ENCODE measurements at places on chromosomes 4 and X.

DNA sequence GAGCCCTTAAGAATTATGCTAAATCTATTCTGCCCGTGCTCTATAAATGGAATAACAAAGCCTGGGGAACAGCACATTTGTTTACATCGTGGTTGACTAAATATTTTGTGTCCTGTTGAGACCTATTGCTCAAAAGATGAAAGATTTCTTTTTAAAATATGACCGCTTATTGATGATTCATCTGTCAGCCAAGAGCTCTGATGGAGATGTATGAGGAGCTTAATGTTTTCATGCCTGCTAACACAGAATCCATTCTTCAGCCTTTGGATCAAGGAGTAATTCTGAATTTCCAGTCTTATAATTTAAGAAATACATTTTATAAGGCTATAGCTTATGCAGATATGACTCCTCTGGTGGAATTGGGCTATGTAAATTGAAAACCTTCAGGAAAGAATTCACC, 271.3 kb upstream of the FAT4 start:
- no peak for DNase-seq

- no peak for DNase-seq
Measured at GRCh38 chrX:110669572-110669971, 126.0 kb downstream of the CHRDL1 start.

- DNase-seq = no peak
Measured at GRCh38 chrX:24260842-24261550, 52.9 kb downstream of the SUPT20HL2 start.

- DNase-seq = no peak
Measured at GRCh38 chr4:30901461-30902451, 181.6 kb downstream of the PCDH7 start.

DNA sequence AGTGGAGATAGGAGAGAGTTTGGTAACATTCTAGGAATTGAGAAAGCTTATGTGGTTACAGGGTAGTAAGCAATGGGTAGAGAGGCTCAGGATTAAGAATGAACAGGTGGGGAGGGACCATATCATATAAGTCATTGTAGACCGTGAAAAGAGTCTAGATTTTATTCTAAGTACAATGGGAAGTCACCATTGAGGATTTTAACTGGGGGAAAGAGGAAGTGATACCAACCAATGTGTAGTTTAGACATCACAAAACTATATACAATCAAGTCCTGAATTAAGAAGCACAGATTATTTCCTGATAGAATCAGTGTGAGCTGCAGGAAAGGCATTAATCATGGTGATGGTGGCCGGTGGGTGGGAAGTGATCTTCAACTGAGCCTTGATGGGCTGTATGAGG, 178.3 kb upstream of the ZIC3 start:
- DNase-seq = no peak

- DNase-seq = no peak
Measured at GRCh38 chr4:171025776-171026175, 787.4 kb upstream of the GALNTL6 start.

- DNase-seq = no peak
Measured at GRCh38 chrX:27251369-27251768, 211.8 kb downstream of the PPP4R3C start.

DNA sequence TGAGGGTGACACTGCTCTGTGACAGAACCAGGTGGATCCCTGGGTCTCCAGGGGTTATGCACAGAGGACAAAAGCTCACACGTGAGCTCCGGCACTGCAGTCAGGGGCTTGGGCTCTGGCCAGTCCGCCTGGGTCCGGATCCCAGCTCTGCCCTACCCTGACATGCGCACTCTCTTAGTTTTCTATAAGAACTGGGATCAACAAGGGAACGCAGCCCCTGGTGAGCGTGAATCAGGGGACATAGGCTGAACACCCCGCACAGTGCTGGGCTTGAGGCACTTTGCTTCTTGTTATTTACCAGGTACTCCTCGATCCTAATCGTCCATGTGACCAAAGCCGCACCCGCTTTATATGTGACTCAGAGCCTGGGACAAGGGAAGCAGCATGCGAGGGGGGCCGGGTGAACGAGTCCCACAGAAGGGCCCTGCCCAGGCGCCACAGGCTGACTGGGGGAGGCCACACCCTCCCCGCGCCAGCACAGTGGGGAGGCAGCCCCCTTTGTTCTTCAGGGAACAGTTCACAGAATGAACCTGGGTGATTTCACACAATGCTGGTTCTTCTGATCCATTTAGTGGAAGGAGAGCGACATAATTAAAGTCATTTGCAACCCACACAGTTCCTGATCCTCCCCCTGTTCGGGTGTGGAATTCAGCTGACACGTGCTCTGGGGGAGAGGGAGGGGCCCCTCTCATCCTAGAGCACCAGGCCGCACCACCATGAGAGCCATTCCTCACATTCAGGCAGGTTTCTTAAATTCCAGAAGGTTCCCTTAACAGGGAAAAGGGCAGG, 55.5 kb downstream of the WFS1 start:
- DNase-seq = peak; percentile 7

GRCh38 chr4:47686294-47686872, 151.5 kb downstream of the CORIN start:
- DNase-seq = no peak

DNA sequence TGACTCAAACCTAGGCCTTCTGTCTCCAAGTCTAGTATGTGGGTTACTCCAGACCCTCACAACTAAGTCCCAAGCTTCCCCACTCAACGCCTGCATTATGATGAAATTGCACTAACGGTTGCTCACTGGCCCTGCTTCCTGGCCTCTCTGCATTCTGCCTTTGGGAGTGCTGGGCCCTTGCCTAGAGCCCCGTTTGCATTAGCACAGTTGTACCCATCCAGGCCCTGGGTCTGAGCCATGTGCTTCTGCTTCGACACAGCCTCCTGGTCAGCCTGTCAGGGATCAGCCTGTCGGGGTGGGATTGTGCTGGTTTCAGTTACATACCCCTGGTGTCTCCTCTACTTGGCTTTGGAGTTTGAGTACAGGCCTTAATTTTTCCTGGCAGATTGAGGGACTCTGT, 58.4 kb downstream of the DCUN1D4 start:
- DNase-seq = no peak

DNA sequence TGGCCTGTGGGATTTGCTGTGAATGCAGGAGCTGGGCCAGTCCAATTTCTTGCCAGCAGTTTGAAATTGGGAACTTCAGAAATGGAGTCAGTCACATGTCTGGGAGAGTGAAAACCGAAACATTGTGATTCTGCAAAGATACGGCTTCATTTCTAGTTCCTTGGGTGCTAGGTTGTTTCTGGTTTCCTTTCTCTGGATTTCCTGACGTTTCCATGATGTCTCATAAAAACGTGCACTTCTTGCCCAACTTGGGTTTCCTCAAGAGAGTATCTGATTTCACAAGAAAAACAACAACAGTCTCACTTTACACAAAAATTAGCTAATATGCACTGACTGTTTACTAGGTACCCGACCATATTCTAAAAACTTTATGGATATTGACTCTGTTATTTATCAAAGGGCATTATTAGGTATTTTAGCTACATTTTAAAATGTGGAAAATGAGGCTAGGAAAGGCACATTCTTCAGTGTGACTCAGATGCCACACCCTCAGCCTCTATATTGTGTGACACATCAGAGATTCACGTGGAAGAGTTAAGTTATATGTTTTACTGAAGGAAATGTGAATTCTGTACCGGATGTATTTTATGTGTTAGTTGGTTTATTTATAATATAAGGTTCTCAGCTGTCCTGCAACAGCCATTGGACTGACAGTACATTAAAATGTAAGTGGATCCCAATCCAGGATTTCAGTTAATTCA, 225.0 kb upstream of the PUDP start:
- DNase-seq = no peak

GRCh38 chr4:180057299-180057721, 2185.9 kb upstream of the TENM3 start:
- no peak for DNase-seq

DNA sequence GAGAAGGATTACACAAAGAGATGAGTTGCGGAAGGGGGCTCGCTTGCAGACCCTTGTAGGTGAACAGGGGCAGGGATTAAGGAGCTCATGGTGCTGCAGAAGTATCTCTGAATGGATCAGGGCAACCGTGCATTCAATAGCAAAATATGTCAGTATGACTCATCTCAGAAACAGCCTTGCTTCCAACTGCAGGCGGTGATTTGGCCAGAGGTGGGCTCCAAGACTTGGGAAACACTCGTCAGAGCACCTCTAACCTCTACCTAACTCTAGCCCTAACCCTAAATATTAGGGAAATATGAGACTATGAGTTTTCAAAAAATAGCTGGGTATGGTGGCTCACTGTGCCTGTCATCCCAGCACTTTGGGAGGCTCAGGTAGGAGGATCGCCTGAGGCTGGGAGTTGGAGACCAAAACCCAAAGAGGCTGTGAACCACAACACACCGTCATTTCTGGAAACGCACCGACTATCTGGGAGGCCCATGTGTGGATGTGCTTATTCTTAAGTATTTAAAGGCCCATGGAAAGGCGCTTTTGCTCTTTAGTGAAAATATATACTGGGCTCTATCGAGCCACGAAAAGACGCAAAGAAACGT, 102.6 kb downstream of the DHRSX start:
- no peak for DNase-seq

- no peak for DNase-seq
Measured at GRCh38 chrX:103107836-103108235, 14.9 kb upstream of the NXF3 start.

DNA sequence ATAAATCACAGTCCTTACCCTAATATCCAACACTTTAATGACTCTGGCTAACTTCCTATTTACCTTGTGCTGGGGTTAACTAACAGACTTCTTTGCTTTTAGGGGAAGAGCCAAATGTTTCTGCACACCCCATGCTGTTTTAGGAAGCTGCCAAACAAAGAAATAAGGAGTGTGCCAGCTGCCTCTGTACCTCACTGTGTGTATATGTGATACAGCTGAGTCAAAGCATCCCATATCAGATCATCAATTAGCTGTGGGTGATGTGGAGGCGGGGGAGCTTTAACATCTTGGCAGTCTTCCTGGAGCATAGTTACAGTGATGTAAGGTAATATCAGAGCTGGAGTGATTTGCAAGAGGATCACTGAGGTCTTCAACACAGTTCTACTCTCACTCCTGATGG, 95.4 kb downstream of the COL25A1 start:
- no peak for DNase-seq

GRCh38 chr4:10521424-10521823, 64.2 kb upstream of the ZNF518B start:
- DNase-seq = no peak

DNA sequence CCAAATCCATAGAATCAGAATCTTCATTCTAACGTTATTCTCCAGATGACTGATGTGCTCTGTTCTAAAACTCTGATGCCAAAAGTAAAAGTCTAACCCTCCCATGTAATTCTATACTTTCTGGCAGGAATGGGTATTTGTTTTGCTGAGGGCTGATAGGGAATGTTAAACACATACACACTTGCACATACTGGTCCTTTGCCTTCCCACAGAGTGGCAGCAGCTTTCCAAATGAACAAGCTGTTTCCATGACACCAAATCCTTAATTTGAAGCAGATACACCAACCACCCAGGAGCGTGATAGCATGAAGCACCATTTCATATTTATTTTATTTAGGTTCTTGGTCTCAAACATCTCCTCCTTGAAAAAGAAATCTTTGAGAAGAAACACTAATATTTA, 155.5 kb upstream of the PRDX4 start:
- DNase-seq = no peak

- DNase-seq = no peak
Measured at GRCh38 chrX:10656214-10656613, 35.8 kb upstream of the MID1 start.

DNA sequence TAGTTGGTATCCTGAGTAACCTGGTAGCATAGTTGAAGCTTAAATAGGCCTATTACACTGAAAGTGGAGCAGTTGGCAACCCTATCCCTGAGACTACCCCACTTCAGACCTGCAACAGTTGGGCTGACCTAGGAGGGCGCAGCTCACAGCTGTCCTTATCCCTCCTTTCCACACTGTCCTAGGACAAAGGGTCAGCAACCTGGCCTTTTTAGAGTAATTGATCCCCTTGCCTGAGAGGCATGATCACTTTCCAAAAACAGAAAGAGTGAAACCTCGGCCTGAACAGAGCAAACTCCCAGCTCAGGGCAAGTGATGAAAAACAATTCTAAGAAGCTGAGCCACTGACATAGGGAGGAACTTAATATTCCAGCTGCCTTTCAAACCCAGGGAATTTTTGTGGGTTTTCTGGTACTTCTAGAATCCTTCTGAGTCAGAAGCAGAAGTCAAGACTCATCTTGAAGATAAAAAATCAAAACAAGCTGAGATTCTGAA, 94.9 kb upstream of the MYOZ2 start:
- DNase-seq = no peak

GRCh38 chr4:158670975-158671664, 567 bp downstream of the C4orf46 start:
- DNase-seq = no peak

All from esophagus squamous epithelium (tissue), 5 donors.